Fibroblast of skin of left quadriceps (primary cell): ENCODE measurements at places on chromosomes 2 and 18.

DNA sequence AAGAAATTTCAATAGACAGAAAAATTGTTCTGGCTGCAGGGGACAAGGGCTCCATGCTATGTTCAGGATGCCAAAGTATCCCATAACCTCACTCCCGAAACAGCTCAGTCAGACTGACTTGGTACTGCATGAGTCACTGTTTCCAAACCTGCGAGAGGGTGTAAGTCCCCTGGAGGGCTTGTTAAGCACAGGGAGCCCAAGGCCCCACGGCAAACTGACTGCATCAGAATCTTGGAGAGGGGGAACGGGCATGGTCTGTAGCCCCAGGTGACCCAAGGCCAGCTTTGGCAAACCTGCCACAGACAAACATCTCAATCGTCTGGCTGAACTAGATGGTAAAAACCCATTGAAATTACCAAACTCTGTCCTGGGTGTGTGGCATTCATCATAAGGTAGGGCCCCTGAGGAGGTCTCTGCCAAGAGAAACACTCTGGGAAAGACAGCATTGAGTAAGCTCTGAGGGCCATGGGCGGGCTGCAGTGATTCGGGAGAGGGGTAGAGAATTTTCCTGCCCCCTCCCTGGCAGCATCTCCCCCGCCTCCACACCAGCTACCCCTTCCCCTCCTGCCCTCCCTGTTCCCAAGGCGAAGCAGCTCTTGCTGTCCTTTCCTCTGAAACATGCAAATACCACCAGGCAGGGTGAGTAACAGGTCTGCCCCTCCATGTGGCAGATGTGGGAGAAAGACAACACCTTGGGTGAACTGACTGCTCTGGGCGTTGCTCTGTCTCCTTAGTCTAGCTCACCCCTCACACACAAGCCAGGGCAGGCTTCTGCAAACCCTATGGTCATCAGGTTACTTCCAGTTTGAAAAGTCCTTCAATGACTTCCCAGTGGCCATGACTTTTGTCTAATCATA is 274.7 kb upstream of the SIX2 start:
- peak; percentile 13 for DNase-seq

DNA sequence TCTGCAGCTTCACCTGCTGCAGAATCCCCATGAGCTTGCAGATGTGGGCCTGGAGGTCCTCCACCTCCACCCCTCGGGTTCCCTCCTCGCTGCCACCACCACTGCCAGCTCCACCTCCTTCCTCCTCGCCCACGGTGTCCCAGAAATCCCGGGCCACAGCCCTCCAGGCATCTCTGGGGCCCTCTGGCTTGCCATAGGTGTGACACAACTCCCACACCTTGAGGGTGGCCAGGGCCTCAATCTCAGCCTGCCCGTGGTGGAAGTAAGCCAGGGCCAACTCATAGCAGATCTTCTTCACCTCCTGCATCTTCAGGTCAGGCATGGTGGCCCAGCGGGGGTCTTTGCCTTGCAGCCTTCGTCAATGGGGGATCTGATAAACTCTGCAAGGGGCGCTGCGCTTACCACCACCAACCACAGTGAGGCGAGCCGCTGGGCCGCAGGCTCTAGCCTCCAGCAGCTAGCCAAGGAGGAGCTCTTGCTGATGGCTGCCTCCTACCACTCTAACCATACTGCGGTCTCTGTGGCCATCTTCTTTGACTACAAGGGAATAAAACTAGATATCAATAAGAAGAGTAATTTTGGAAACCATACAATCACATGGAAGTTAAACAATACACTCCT is 36.1 kb upstream of the ANKRD62 start:
- DNase-seq, result no peak

- DNase-seq, result no peak
Observed at GRCh38 chr2:62706721-62707521, 1.4 kb downstream of the EHBP1 start.

- DNase-seq, result no peak
Observed at GRCh38 chr2:70078384-70078783, 8.9 kb upstream of the PCBP1 start.

DNA sequence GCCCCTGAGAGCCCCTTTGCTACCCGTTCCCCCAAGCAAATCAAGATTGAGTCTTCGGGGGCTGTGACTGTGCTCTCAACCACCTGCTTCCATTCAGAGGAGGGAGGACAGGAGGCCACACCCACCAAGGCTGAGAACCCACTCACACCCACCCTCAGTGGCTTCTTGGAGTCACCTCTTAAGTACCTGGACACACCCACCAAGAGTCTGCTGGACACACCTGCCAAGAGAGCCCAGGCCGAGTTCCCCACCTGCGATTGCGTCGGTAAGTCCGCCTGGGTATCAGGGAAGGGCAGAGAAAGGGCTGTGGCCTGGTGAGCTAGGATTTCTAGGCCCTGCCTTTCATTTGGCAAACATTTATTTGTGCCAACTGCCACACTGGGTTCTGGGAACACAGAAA is 63.4 kb downstream of the TET3 start:
- DNase-seq, result no peak

GRCh38 chr2:16495509-16496208 is 170.0 kb downstream of the CYRIA start:
- DNase-seq, result no peak

DNA sequence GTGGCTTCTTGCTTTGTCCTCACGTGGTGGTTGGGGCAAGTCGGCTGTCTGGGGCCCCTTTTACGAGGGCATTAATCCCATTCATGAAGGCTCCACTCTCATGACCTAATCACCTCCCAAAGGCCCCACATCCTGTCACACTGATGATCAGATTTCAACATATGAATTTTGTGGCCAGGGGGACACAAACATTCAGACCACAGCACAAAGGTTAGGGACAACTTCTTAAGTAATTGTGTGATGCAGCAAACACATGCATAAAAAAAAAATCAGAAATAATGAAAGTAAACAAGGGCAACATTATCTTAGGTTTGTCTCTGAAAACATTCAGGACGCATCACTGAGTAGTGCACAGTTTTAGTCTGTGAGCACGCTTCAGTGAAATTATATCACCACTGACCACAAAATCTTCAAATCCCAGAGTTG is 54.2 kb upstream of the FRZB start:
- no peak for DNase-seq

- peak; percentile 7 for DNase-seq
Observed at GRCh38 chr2:239881561-239882320, 143.4 kb downstream of the NDUFA10 start.
